ENCODE measurements at places on chromosomes 12 and 14. TPM values are rescaled to one million over a fixed set of nuclear protein-coding genes. Genes with fewer than 3 reads are reported as not detected.
A peak's percentile ranks its signal among the peaks of the same experiment; 100 is the strongest.

- DNase-seq: no peak
Measured at GRCh38 chr14:21498540-21499526, 12.3 kb downstream of the METTL3 start.

The KCNC2 gene
- total RNA-seq: 96.0 TPM

DNA sequence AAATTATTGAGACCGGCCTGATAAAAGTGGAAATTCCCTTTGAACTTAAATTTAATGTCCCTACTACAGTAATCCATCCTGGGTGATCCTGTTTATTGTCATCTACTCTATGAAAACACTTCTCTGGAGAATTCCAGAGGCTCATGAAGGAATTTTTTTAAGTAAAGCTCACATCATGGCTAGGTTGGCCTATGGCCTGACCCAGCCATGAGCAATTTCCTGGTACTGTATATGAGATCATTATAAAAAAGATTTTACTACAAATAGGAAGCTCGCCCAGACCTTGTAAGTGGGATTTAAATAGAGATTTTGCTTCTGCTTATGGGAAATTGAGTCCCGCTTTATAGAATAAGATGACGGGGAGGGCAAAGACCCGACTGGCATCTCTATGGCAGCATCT lies 215.5 kb downstream of the DPF3 start:
- DNase-seq: no peak

- no peak for DNase-seq
Measured at GRCh38 chr12:57743769-57744168, 1.1 kb upstream of the TSPAN31 start.

DNA sequence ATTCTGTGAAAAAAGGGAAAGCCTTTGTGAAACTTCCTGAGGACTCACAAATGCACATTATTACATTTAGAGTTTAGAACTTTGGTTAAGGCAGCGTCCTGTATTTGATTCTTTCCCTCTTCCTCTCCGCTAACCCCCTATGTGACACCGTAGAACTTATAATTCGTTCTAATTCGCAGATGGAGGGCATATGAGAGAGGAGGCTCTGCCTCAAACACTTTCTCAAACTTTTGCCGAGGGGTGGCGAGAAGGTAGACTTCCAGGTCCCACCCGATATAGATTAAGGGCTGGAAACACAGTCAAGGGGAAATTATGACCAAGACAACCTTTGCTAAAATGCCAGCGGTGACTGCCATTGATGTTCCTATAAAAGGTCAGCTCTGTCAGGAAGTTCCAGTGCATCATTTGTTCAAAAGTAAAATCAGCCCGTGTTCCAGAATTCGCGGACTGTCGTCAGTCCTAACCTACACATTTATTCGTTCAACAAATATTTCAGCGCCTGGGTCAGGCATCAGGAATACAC lies 904 bp upstream of the PAPOLA start:
- no peak for DNase-seq

DNA sequence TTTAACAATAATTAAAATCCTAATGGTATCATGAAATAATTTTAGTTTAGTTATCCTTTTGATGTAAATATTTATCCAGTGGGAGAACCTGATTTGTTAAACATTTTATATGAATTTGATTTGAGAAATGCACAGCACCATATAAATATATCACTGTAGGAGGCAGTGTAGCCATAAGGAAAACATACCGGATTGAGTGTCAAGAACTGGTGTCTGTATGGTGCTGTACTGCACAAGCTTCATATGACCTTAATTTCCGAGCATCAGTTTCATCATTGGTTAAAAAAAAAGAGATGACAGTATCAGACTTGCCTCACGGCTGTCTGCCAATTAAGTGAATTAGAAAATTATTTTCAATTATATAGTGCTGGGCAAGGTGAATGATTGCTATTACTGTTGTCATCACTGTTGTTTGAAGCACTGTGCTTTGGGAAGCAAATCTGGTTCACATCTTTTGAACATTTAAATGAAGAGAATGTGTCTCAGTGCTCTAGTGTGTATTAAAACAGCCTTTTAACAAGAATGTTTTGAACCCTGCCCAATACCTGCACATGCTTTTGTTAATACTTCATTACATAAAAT lies 72.1 kb downstream of the TMTC2 start:
- no peak for DNase-seq

The P2RX2 gene
- not detected for total RNA-seq

The KIF21A gene
- 74.1 TPM for total RNA-seq

DNA sequence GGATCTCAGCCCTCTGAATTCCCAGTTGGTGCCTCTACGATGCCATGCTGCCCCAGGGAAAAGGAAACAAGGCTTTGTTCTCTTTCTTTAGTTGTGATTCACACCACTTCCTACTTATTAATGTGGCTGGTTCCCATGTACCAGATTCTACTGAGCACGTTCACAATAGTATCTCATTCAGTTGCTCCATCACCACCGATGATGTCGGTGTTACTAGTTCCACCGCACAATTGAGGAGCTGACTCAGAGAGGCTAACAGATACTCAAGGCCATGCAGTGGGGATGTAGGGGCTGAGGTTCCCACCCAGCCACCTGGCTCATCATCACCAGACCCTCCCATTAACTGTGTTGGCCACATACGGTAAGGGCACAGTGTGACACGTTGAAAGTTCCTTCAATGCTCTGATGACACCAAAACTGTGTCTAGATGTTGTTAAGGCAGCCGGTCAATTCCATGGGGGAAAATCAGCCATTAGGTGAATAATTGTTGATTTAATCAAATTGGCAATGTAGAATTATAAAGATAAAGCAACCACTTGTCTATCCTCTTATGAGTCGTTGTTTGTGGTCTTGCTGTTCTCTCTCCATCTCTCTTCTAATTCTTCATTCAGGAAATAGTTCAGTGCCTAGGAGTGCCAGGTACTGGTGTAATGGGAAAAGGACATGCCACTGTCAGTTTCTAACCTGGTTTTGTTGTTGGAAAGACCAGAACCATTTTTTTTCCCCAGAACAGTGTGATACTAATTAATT lies 244.2 kb upstream of the CRY1 start:
- no peak for DNase-seq

GRCh38 chr14:104252256-104253215 lies 114.1 kb downstream of the KIF26A start:
- DNase-seq: peak; percentile 5

DNA sequence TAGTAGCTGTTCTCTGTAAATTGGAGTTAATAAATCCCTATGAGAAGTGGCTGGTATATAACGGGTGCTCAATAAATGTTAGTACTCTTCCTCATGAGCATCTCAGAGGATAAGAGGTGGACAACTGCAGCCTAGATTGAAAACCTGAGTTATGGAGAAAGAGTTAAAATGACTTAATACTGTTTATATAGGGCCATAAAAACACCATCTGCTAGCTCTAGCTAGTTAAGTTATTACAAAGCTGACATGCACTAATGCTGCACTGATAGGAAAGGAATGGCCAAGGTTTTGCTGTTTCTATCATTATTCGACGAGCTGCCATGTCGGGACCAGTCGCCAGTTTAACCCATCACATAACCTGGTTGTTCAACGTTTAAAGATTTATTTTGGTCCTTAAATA lies 72.0 kb upstream of the SEL1L start:
- no peak for DNase-seq

DNA sequence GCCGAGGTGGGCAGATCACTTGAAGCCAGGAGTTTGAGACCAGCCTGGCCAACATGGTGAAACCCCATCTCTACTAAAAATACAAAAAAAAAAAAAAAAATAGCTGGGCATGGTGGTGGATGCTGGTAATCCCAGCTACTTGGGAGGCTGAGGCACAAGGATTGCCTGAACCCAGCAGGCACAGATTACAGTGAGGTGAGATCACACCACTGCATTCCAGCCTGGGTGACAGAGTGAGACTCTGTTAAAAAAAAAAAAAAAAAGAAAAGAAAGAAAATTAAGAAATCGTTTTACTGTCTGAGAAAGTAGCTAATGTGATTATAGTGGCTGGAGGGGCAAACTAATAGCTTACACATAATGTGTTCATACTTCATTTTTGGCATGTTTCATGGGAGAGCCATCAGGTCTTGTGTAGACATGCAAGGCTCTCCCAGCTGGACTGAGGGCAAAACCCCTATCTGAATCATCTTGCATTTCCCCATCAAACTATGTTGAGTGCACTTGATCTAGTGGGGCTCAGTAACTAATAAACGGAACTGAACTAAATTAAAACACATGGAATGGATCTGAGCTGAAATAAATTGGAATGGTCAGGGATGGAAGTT lies 16.2 kb downstream of the KIF21A start:
- no peak for DNase-seq

DNA sequence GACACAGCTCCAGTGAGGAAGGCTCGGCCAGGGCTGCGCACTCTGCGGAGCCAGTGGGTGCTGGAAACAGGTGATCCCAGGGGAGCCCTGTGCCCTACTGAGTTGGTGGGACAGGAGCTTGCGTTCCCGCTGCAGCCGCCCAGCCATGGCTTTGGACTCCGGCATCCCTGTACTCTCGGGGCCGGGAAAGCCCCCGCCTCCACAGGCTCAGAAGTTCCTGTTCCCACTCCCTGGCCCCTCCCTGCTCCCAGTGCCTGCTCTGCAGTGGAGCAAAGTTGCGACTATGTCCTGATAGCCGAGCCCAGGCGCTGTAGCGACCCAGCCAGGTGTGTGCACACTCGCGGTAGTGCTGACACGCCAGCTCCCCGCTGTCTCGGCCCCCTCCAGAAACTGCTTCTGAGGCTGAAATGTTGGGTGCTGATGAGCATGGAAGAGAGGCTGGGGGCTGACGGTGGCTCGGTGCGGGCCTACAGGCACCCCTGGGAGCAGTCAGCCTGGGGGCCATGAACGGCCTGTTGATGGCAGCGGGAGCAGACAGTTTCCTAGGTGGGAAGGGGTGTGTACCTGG lies 344.6 kb upstream of the MGAT4C start:
- peak; percentile 38 for DNase-seq

The HOXC4 gene
- 0.63 TPM for total RNA-seq

The AKAP5 gene
- total RNA-seq: 20.9 TPM

- DNase-seq: no peak
Measured at GRCh38 chr14:68925373-68925772, 53.7 kb downstream of the ACTN1 start.

DNA sequence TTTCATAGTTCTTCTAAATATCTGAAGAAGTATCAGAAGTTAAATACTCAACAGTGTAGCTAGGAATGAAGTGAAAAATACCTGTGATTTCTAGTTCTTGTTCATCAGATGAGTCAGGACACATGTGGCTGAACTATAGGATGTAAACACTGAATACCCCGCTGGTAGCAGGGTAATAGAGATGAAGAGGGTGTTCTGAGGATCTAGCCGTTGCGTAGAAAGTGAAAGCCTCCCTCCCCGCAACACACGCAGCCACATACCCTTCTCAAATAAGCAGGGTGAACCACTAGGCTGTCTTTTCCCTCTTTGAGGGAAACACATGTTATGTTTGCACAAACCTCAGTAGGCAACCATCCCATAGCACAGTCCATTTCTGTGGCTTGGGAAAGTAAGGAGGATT lies 16.4 kb upstream of the RNASE12 start:
- no peak for DNase-seq

DNA sequence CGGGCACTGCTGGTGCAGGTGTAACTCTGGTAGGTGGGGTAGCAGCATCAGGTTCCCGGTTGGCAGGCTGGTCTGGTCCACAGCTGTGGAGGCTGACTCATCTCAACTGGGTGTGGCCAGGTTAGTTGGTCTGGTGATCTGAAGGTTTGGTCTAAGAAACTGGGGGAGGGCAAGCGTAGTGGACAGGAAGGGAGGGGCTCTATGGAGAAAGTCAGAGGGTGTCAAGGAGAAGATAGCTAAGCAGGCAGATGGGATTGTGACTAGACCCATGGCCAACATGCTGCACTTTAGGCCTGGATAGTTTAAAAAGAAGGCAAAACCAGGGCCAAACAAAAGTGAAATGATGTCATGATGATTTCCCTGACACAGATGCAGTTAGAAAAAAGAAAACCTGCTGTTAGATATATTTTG lies 7.9 kb downstream of the TRIM9 start:
- no peak for DNase-seq

The ISCU gene
- total RNA-seq: 143 TPM

DNA sequence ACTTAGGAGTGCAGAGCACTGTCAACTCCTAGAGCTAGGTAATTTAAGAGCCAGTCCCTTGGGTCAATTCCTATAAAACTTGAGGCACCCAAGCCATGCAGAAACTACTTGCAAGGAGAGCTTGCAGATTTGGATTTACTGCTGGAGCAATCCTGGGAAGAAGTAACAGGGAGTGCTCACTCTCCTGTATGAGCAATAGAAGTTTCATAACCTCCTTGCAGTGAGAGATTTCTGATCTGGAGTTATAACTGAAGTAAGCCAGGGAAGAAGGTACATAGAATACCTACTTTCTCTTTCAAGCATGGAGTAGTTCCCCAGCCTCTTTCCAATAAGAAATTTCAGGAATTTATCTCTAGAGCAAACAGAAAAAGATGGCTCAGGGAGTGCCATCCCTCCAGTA lies 650.1 kb upstream of the USP15 start:
- no peak for DNase-seq

GRCh38 chr14:105664691-105665090 lies 138.3 kb downstream of the TMEM121 start:
- no peak for DNase-seq

GRCh38 chr14:94748667-94749347 lies 21.1 kb downstream of the GSC start:
- no peak for DNase-seq

The CCDC196 gene
- total RNA-seq: not detected

- DNase-seq: no peak
Measured at GRCh38 chr12:127809275-127809674, 457.7 kb upstream of the TMEM132C start.

Data from dorsolateral prefrontal cortex (tissue), 122 donors.